Dorsolateral prefrontal cortex (tissue), 122 donors: ENCODE measurements at places on chromosomes 6 and 20. TPM values are rescaled to one million over a fixed set of nuclear protein-coding genes. Genes with fewer than 3 reads are reported as not detected.

DNA sequence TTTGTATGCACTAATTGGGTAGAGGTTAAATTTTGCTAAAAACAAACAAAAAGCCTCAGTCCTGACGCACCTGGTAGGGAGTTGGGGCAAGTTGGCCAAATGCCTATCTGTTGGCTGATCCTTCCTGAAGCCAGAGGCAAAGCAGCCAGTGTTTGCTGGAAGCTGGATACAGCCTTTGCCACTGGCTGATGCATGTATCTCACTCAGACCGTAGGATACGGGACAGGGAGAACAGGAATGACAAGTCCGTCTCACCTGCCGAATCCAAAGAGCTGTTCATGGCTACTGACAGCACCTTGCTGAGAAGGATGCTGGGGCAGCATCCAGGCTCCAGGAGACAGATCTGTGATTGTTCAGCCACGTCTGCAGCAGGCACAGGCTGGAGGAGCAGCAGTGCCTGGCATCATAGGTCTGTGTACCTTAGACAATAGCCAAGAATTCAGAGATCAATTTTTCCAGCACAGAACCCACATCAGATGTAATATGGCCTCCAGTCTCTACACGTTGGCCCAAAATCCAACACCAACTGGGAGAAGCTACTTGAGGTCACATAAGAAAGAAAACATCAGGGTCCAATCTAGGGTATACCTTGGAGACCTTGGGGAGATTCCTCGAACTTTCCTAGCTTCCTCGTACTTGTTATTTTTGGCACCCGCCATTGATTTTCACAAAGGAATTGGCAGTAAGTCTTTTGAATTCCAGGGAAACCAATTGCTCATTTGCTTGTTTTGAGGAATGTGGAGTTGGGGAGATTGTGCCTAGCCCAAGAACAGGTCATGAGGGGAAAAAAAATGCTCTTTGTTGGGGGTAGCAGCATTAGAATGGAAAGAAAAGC lies 108.5 kb upstream of the ARMC2 start:
- DNase-seq = no peak

GRCh38 chr6:45445749-45446549 lies 68.2 kb upstream of the SUPT3H start:
- no peak for DNase-seq

- DNase-seq = no peak
Observed at GRCh38 chr6:5781019-5781418, 225.7 kb downstream of the NRN1 start.

DNA sequence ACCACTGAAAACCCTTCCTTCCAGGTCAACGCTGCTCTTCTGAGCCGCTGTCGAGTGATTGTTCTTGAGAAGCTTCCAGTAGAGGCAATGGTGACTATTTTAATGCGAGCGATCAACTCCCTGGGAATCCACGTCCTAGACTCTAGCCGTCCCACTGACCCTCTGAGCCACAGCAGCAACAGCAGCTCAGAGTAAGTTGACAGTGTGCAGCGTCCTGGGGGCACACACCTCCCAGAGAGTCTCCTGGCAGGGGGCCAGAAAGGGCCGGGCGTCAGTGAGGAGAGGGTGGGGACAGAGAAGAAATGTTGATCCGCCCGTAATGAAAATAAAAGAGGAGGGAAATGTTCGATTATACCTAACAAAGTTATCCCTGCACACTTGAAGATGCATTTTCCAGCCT lies 5.0 kb downstream of the WRNIP1 start:
- DNase-seq = no peak

GRCh38 chr6:84258268-84258667 lies 30.8 kb upstream of the CEP162 start:
- DNase-seq = no peak

DNA sequence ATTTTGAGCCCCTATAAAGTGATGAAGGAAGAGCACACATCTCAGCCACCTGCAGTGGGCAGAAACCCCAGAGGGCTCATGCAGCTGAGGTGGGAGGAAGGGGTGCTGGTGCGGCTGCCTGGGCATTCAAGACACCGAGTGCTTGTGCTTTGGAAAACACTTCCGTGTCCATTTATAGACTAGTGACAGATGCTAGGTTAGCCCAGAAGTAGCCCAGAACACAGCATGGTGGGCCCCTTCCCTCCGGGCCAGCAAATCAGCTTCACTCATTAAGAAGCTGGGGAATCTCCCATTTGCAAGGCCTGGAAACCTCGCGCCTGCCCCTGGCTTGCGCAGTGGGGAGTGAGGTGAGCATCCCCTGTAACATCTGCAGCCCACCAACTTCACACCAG lies 12.9 kb downstream of the BEND3 start:
- DNase-seq = no peak

DNA sequence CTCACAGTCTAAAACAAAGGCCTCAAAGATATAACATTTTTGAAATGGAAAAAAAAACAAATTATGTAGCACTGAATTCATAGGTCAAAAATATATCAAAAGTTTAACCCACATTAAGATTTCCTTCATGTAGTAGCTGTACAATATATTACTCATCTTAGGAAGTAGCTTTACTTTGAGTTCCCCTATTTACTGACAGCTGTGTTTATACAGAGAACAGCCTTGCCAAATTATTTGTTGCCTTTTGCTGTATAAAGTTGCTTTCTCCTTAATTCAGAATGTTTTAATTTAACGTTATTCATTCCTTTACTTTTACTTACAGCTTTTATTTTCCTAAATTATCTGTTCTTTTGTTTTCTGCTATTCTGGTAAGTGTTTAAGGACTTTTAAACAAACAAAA lies 181.0 kb downstream of the COL12A1 start:
- no peak for DNase-seq

DNA sequence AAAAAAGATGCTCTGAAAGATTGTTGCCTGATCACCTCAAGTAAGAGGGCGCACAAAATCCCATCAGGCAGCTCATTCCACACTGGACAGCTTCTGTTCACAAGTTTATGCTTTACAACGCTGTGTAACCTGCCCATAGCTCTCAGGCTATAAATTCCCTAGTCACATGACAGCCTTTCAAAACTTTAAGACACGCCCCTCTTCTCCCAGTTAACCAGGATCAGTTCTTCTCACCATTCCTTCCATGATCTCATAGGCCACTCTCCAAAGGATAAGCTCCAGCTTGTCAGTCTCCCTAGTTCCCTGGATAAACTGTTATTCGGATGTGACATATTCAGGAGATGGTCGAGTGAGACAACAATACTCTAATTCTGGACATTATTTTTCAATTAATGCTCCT lies 15.0 kb downstream of the ADNP start:
- DNase-seq = no peak

GRCh38 chr20:47727170-47727880 lies 58.0 kb downstream of the SULF2 start:
- DNase-seq = peak; percentile 35

DNA sequence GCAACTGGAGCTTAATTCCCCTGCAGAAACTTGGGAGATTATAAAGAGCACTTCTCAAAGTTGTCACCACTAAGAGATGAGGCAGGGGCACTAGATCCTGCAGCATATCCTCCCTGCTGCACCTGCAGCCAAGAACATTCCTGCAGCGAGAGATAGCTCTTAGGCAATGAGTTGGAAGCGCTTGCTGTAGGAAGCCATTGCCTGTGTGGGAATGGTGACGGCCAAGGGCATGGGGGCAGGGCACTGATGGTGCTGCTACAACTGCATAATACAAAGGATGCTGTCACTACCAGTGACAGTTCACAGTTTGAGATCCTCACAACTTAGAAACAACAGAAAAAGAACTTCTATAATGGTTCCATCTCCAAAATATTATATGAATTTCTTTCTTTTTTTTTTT lies 89.9 kb downstream of the CDS2 start:
- DNase-seq = no peak

- DNase-seq = no peak
Observed at GRCh38 chr6:109075934-109076333, 18.7 kb downstream of the SESN1 start.

- no peak for DNase-seq
Observed at GRCh38 chr6:123565529-123565928, 71.2 kb downstream of the TRDN start.

DNA sequence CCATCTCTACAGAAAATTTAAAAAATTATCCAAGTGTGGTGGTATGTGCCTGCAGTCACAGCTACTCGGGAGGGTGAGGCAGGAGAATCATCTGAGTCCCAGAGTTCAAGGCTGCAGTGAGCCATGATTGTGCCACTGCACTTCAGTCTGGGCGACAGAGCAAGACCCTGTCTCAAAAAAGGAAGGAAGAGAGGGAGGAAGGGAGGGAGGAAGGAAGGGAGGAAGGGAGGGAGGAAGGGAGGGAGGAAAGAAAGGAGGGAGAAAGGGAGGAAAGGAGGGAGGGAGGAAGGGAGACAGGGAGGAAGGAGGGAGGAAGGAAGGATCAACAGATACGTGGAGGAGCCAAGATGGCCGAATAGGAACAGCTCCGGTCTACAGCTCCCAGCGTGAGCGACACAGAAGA lies 90.1 kb downstream of the ZNF217 start:
- DNase-seq = no peak

DNA sequence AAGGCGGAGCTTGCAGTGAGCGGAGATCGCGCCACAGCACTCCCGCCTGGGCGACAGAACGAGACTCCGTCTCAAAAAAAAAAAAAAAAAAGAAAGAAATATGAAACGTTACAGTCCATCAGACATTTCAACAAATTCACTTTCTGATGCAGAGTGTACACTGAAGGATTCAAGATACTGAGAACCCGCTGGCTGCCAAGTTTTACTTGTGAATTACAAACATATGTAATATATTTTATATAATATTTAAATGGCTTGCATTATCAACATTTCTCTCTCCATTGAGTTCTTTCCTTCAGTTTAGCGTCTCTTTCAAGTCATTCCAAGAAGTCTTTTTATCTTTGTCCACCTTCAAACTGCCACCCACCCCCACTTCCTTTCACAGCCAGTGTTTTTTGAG lies 240.9 kb upstream of the RNF217 start:
- no peak for DNase-seq

Gene UST
- 7.7 TPM for total RNA-seq

Gene HCRTR2
- total RNA-seq = 0.49 TPM

Gene C4A
- total RNA-seq = 74.8 TPM
